ENCODE measurements at places on chromosomes 6 and 20.

DNA sequence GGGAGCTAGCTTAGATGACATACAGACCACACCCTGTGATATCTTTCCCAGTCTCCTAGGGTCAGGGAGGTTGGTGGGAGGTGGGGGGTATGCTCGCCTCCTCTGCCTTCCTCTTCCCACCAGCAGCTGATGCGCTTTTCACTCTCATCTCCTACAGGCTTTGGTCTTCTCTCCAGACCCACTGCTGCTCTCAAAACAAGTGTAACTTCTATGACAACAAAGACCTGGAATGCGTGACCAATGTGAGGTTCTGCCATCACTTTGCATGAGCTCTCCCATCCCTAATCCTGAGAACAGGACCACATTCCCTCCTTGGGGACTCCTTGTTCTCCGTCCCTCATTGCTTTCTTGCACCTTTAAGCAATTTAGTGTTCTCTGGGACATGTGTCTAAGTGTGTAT lies 2.7 kb downstream of the CTSA start:
- no peak for DNase-seq

DNA sequence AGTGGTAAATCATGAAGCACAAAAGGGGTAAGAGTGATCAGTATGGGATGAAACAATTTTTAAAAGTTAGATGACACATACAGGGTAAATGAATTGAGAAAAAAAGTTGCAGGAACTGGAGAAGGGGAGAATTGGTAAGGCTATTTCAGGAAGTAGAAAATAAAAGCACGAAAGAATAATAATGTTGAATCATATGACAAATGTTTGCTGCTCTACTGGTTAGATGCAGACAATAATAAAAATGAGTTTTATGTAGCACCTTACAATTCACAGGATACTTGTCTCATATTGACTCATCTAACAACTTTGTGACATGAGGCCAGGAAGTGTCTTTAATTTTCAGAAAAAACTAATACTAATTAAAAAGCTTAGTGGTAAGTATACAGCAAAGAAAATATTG lies 566.5 kb upstream of the MARCKS start:
- DNase-seq, result no peak

GRCh38 chr6:143064951-143065683 lies 4.4 kb downstream of the AIG1 start:
- no peak for DNase-seq

DNA sequence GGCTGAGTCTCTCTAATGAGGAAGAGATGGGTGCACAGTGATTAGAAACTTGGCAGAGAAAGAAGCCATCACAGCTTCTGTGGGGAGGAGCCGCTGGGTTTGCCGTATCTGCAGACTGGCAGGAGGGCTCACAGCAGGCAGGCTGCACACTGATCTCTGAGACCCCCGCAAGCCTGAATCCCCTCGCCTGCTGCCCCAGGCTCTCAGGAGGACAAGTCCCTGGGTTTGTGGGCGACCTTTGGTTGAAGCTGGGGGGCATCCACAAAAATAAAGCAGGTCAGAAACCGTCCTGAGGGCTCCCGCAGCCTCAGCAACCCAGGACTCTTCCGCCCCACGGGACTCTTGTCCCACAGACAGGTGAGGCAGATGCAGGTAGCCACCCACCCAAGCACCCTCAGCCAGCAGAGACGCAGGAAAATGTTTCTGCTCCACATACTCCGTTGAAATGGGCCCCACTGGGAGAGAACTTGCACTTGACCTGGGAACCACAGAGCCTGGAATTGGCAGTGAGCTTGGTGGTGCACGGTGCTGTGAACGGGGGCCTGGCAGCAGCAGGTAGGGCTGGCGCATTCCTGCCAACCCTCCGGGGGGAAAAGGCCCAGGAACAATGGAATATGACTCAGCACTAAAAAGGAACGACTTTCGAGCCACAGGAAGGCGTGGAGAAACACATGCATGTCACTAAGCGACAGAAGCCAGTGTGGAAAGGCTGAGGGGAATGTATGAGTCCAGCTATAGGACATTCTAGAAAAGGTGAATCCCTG lies 89.9 kb downstream of the YTHDF1 start:
- no peak for DNase-seq

- DNase-seq, result no peak
These were observed 135.1 kb downstream of the KIF16B start for GRCh38 chr20:16438100-16438499.

- DNase-seq, result no peak
These were observed 25.8 kb upstream of the CCN6 start for GRCh38 chr6:112027942-112028674.

- no peak for DNase-seq
These were observed 153.9 kb upstream of the ENPP5 start for GRCh38 chr6:46324706-46325105.

GRCh38 chr6:57298741-57299140 lies 18.7 kb upstream of the PRIM2 start:
- no peak for DNase-seq

DNA sequence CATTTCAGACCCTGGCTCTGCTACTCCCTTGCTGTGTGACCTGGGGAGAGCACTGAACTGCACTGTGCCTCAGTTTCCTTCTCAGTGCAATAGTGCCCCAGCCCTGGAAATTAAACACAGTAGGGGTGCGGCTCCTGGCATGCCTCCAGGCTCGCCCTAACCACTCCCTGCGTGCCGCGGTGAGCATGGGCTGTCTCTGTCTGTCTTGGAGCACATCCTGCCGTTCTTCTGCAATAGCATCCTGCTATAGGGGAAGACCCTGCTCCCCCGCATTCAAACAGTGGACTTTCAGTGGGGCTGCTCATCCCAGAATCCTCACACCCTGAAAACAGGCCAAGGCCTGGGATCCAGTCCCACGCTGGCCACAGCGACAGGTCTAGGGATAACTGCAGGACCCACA lies 129.5 kb downstream of the FOXC1 start:
- DNase-seq, result no peak

GRCh38 chr6:126773112-126773805 lies 345.2 kb upstream of the RSPO3 start:
- no peak for DNase-seq

GRCh38 chr20:33450867-33451266 lies 7.3 kb upstream of the SNTA1 start:
- DNase-seq, result no peak

DNA sequence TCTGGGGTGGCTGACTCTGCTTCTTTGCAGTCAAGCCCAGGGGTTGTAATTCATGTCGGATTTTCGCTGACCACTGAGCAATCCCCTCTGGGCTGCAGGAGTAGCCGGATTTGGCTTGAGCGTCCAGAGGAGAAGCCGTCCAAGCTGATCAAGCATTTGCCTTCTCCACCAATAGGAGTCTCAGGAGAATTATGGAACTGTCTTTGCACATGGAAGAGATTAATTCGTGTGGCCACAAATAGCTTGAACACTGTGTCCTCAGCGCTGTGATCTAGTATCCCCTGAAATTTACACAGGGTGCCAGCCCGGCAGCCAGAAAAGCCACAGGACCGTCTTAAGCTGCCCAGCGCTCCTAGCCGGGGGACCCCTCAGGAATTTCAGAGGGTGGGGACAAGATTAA lies 37.1 kb downstream of the EYA2 start:
- DNase-seq, result no peak

DNA sequence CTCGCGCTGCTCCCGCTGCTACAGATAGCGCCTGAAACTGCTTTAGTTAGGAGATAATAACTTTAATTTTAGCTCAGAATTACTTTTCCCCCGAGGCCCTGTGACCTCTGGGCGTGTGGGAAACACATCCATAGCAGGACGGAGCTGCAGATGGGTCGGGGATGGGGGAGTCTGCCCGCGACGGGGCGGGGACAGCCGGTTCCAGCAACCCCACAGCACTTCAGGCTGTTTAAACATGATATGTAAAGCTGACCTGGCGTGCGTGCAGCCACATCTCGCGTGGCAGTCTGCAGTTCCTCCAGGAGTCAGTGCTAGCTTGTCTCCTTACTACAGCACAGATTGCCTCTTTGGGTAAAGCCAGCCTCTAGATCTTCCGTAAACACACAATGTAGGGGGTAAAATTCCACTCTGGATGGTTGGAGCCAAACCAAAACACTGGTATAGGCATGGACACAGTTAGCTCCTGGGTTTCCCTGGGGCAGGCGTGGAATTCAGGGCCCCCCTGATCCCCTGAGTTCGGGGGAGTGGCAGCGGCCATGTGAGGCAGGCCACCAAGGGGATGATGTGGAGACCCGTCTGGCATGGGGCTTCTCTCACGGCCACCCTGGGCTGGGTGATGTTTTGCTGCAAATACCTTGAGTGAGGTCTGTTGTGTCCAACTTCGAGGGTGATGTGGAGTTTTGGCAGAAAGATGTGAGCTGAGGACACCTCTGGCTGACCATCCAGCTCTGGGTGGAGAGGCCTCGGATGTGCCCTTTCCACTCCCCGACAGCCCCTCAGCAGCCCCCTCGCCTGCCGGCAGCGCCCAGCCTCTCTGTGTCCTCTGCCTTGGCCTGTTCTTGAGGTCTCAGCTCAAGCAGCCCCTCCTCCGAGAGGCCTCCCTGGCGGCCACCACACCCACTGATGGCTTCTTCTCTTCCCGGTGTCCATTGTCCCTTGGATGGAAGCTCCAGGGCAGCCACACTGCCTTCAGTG lies 214.5 kb downstream of the TAF4 start:
- no peak for DNase-seq
